ENCODE measurements at places on chromosomes 6 and 20. TPM values are rescaled to one million over a fixed set of nuclear protein-coding genes. Genes with fewer than 3 reads are reported as not detected.

The HUS1B gene
- total RNA-seq = not detected

The HELZ2 gene
- total RNA-seq = 14.8 TPM

The CALHM5 gene
- total RNA-seq = 0.05 TPM

The RRAGD gene
- total RNA-seq = 5.6 TPM

The BAG2 gene
- total RNA-seq = 9.5 TPM

The MYBL2 gene
- total RNA-seq = 66.0 TPM

The OR2H1 gene
- total RNA-seq = not detected

The KIFC1 gene
- total RNA-seq = 49.0 TPM

The LRRC1 gene
- 5.3 TPM for total RNA-seq

The ASIP gene
- not detected for total RNA-seq

The MLN gene
- total RNA-seq = not detected

The CCN6 gene
- total RNA-seq = not detected

The PTCHD4 gene
- not detected for total RNA-seq

The ARFGEF3 gene
- total RNA-seq = 0.57 TPM

The CALHM6 gene
- total RNA-seq = not detected

The SAMD5 gene
- 0.58 TPM for total RNA-seq

The KCNK16 gene
- not detected for total RNA-seq

The RGS17 gene
- total RNA-seq = 3.2 TPM

The HLA-DQA1 gene
- total RNA-seq = not detected

The AGER gene
- 1.8 TPM for total RNA-seq

The MMP24 gene
- total RNA-seq = 26.3 TPM

The BFSP1 gene
- total RNA-seq = 4.7 TPM

The PSMB1 gene
- total RNA-seq = 221 TPM

The PDE10A gene
- 27.5 TPM for total RNA-seq

The NKX2-2 gene
- total RNA-seq = not detected

The ZNF451 gene
- total RNA-seq = 6.7 TPM

The LPIN3 gene
- 11.0 TPM for total RNA-seq

The RAB32 gene
- 35.5 TPM for total RNA-seq

The RBPJL gene
- not detected for total RNA-seq

The PLCB4 gene
- 20.7 TPM for total RNA-seq

The PHACTR3 gene
- not detected for total RNA-seq

The OSBPL2 gene
- 15.9 TPM for total RNA-seq

The VWA7 gene
- total RNA-seq = 1.4 TPM
